ENCODE measurements at places on chromosomes 3 and 15.

DNA sequence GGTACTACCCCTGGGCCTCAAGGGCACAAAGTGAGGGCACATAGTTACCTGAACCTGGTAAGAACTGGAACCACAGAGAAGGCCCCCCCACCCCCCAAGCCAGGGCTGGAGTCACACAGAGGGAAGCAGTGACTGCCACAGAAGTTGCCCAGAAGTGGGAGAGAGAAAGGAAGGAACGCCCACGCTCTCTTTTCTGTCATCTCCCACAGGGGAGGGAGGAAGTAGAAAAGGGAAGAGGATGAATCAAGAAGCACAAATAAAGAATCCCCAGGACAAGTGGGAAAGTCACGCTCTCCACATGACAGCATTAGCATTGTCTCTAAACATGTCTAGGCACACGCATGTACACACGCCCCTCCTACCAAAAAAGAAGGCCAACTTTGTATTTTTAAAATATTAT lies 114.7 kb upstream of the FRMD4B start:
- DNase-seq = no peak

GRCh38 chr3:23249961-23250360 lies 46.8 kb downstream of the UBE2E2 start:
- DNase-seq = no peak

GRCh38 chr3:71415681-71416122 lies 167.8 kb downstream of the FOXP1 start:
- no peak for DNase-seq

DNA sequence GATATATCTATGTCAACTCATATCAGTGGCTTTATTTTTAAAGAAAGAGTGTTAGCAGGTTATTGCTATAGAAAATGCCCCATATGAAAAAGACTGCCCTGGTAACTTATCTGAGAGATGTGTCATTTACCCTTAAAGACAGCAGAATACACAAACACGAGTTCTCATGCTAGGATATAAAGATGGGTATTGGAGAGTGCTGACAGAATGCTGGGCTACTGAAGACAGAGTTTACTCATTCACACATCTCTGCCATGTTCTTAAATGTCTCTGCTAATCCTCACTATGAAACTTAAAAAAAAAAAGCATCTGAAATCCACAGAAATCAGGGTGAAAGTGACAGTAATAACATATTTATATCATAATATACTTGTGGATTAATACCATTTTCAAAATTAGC lies 126.7 kb downstream of the FOXP1 start:
- no peak for DNase-seq

GRCh38 chr15:70269311-70269911 lies 171.7 kb upstream of the TLE3 start:
- no peak for DNase-seq

GRCh38 chr3:114551770-114552526 lies 258.1 kb downstream of the TIGIT start:
- no peak for DNase-seq

- no peak for DNase-seq
Observed at GRCh38 chr3:4021162-4021561, 221.9 kb downstream of the LRRN1 start.
